Left ventricle myocardium inferior (tissue), 1 donor: ENCODE measurements at places on chromosomes 4 and X.
A peak's percentile ranks its signal among the peaks of the same experiment; 100 is the strongest.

DNA sequence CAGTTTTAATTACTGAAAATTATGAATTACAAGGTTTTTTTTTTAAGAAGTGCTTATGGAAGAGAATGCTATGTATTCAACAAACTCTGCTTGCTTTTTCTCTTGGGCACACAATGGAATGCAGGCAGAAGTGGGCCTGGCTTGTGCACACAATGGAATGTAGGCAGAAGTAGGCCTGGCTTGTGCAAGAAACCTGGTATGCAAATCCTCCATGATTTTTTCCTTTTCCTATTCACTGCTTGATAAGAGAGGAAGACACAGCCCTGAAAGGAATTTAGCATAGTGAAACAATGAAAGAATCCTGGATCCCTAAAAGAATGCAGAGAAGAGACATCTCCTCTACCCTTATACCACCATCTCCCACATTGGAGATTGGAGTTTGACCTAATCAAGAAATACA lies 138.4 kb downstream of the COL25A1 start:
- H3K4me1 ChIP-seq = no peaks in the 10 kb centered on the region
- DNase-seq = no peak
- H3K27me3 ChIP-seq = no peaks in the 10 kb centered on the region
- H3K36me3 ChIP-seq = no peaks in the 10 kb centered on the region
- H3K4me3 ChIP-seq = no peak overlapping the region

- H3K4me3 ChIP-seq = no peak overlapping the region
- H3K4me1 ChIP-seq = no peaks in the 10 kb centered on the region
- DNase-seq = no peak
- peaks cover 23% of the 10 kb centered on the region for H3K36me3 ChIP-seq
- no peaks in the 10 kb centered on the region for H3K27me3 ChIP-seq
Observed at GRCh38 chr4:40121515-40121914, 64.9 kb downstream of the N4BP2 start.

- peaks cover 29% of the 10 kb centered on the region for H3K27me3 ChIP-seq
- peak overlapping the region; percentile 3 for H3K27ac ChIP-seq
- H3K4me3 ChIP-seq = no peak overlapping the region
- H3K36me3 ChIP-seq = no peaks in the 10 kb centered on the region
- peaks cover 4% of the 10 kb centered on the region for H3K4me1 ChIP-seq
- DNase-seq = peak; percentile 18
Observed at GRCh38 chr4:40307627-40308497, 27.3 kb upstream of the CHRNA9 start.

DNA sequence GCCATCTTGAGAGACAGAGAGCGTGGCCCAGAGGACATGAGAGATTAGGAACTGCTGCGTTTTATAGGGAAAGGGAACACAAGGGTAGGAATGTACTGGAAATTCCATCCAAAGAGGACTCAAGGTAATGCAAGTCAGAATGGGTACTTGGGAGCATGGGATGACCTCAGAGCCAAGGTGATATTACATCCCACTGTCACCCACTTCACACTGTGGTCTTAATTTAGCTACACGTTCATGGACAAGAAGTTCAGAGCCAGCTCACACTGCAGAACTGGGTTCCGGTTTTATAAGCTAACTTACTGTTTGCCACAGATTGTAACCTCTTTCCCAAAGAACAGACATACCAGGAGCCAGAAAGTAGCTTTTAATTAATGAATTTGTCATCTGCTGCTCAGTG lies 244.7 kb downstream of the CBR4 start:
- no peak for DNase-seq
- H3K27me3 ChIP-seq = no peaks in the 10 kb centered on the region
- H3K4me3 ChIP-seq = no peak overlapping the region

DNA sequence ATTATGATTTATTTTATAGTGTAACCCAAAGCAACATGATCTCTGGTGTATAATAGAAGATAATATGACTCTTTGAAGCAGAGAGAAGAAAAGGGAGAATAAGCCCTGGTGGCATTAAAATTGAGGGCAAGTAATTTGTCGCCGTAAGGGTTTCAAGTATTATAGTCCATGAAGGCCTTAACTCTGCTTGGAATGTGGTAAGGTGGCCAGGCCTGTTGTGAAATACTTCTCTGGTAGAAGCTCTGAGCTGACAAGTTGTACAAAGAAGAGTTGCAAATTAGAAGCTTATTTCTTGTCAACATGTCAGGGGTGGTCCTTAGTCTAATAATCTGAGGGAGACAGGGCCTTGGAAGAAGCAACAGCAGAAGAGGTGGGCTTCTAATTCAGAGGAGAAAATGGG lies 151.7 kb upstream of the HHIP start:
- no peak for DNase-seq
- H3K36me3 ChIP-seq = no peaks in the 10 kb centered on the region
- H3K27me3 ChIP-seq = no peaks in the 10 kb centered on the region
- H3K27ac ChIP-seq = no peak overlapping the region

GRCh38 chr4:122052677-122053076 lies 99.5 kb upstream of the BLTP1 start:
- H3K4me1 ChIP-seq = peaks cover 4% of the 10 kb centered on the region
- H3K27ac ChIP-seq = peak overlapping the region; percentile 43
- no peaks in the 10 kb centered on the region for H3K36me3 ChIP-seq
- no peaks in the 10 kb centered on the region for H3K27me3 ChIP-seq

- H3K36me3 ChIP-seq = no peaks in the 10 kb centered on the region
- no peak overlapping the region for H3K27ac ChIP-seq
- peaks cover 3% of the 10 kb centered on the region for H3K27me3 ChIP-seq
- DNase-seq = no peak
- H3K4me1 ChIP-seq = no peaks in the 10 kb centered on the region
Observed at GRCh38 chr4:189420572-189420971, 520.1 kb upstream of the FRG1 start.
